ENCODE measurements at places on chromosomes 6 and 20. TPM values are rescaled to one million over a fixed set of nuclear protein-coding genes. Genes with fewer than 3 reads are reported as not detected.
A peak's percentile ranks its signal among the peaks of the same experiment; 100 is the strongest.

DNA sequence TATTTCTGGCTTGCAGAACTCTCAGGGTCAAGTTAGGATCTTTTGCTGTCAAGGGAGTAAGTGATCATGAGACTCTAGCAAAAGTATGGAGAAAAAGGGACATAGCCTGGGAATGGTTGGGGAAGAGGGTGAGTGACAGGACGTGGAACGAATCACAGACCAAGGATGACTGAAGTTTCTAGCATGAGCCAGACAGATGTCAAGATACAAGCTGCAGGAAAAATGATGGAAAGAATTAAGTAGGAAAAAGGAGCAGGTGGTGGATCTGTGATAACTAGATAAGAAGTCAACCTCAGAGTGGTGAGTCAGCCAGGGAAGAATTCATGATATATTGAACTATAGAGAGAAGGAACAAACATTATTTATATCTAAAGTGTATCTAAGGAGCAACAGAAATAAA lies 159.8 kb upstream of the SYNDIG1 start:
- H3K27me3 ChIP-seq = peaks cover 20% of the 10 kb centered on the region
- peaks cover 8% of the 10 kb centered on the region for H3K4me1 ChIP-seq
- no peak overlapping the region for H3K27ac ChIP-seq
- peak; percentile 57 for DNase-seq
- no peak overlapping the region for H3K4me3 ChIP-seq

DNA sequence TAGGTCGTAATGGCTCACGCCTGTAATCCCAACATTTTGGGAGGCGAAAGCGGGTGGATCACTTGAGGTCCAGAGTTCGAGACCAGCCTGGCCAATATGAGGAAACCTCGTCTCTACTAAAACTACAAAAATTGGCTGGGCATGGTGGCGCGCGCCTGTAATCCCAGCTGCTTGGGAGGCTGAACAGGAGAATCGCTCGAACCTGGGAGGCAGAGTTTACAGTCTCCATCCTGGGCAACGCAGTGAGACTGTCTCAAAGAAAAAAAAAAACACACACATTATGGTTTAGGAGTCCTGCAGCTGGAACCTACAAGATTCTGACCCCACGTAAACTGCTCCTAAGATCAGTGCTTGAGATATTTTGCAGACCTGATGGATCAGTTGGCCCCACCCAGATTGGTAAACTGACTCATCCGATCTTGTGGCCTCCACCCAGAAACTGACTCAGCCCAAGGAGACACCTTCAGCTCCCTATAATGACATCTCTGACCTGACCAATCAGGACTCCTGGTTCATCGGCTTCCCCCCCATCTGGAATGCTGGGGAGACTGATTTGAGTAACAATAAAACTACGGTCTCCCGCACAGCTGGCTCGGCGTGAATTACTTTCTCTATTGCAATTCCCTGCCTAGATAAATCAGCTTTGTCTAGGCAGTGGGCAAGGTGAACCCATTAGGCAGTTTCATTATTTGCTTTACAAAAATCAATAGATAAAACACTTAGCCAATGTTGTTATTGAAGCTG lies 96.2 kb upstream of the BTN3A2 start:
- H3K4me3 ChIP-seq = no peak overlapping the region
- H3K27ac ChIP-seq = no peak overlapping the region
- H3K4me1 ChIP-seq = peaks cover 31% of the 10 kb centered on the region
- peaks cover 4% of the 10 kb centered on the region for H3K27me3 ChIP-seq

DNA sequence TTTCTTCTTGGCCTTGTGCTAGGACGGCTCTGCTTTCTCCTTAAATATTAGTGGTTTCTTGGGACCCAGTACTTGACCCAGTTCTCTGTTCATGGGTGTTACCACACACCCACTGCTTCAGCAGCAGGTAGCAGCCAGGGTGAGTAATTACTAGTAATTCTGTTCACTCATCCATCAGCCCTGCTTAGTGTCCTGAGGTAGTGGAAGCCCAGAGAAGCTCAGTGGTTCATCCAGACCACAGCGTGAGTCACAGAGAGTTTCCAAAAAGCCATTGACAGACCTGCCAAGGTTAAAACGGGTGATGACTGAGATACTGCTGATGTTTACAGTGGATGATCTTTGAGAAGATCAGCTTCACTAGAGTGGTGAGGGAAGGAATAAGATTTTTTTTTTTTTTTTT lies 51.7 kb upstream of the HINT3 start:
- peak overlapping the region; percentile 14 for H3K27ac ChIP-seq
- peak; percentile 70 for DNase-seq
- no peak overlapping the region for H3K4me3 ChIP-seq

DNA sequence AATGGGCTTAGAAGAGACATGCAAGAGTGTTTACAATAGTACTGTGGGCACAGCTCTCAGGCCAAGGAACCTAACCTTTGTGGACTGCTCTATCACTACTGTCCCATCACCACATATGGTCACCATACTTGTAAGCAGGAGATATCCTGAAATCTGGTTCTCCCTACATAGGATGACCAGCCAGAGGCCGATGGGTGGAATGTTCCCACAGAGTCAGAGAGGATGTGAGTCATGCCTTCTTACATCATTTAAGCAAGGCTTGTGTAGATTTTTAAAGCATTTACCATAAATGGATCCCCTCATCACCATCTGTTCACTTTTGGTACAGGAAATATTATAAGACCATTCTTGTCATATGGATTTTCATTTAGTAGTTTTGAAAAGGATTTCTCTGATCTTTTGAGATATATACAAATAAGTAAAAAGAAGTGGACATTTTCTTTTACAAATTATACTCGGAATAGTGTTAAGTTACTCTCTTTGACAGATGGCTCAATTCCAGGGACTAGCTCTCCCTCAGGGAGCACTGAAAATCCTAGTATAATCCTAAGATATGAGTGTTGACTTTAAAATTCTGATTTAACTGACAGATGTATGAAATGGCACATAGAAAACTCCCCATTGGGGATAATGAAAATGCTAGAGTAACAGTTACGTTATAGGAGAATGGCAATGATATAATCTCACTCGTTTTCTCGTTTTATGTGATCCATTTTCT lies 6.6 kb downstream of the HTR1B start:
- peak overlapping the region; percentile 59 for H3K4me3 ChIP-seq
- H3K4me1 ChIP-seq = peaks cover 49% of the 10 kb centered on the region
- H3K36me3 ChIP-seq = no peaks in the 10 kb centered on the region
- H3K27ac ChIP-seq = peak overlapping the region; percentile 88
- H3K27me3 ChIP-seq = no peaks in the 10 kb centered on the region

- H3K27ac ChIP-seq = no peak overlapping the region
- no peak overlapping the region for H3K4me3 ChIP-seq
- H3K36me3 ChIP-seq = peaks cover 18% of the 10 kb centered on the region
- DNase-seq = no peak
- no peaks in the 10 kb centered on the region for H3K4me1 ChIP-seq
Measured at GRCh38 chr6:167474725-167475124, 149.8 kb downstream of the TTLL2 start.

- H3K27ac ChIP-seq = peak overlapping the region; percentile 57
- H3K4me3 ChIP-seq = peak overlapping the region; percentile 17
- no peaks in the 10 kb centered on the region for H3K27me3 ChIP-seq
- H3K36me3 ChIP-seq = no peaks in the 10 kb centered on the region
- no peak for DNase-seq
Measured at GRCh38 chr6:27135087-27135657, 112.3 kb upstream of the PRSS16 start.

DNA sequence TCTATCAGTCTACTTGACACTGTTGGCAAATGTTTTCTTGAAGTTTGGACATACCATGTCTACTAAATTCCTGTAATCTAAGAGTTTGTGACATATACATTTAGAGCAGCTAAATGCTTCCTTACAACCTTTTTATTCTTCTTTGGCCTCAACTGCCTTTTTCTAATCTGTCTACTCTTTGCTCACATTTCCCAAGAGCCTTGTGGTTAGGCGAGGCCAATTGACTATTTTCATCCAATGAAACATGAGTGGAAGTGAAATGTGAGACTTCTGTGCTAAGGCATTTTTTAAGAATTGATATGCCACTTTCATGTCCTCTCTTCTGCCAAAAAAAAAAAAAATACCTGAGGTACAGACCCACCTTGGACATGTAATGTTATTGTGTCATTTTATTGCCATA lies 158.2 kb upstream of the MCHR2 start:
- H3K4me1 ChIP-seq = no peaks in the 10 kb centered on the region
- H3K4me3 ChIP-seq = no peak overlapping the region
- no peak for DNase-seq
- H3K27me3 ChIP-seq = no peaks in the 10 kb centered on the region

- peak overlapping the region; percentile 5 for H3K4me3 ChIP-seq
- H3K27me3 ChIP-seq = no peaks in the 10 kb centered on the region
- no peaks in the 10 kb centered on the region for H3K36me3 ChIP-seq
- H3K27ac ChIP-seq = no peak overlapping the region
Measured at GRCh38 chr6:134515986-134516385, 198.1 kb upstream of the SGK1 start.

- H3K36me3 ChIP-seq = peaks cover 27% of the 10 kb centered on the region
- peak; percentile 22 for DNase-seq
- peaks cover 36% of the 10 kb centered on the region for H3K4me1 ChIP-seq
- H3K27me3 ChIP-seq = no peaks in the 10 kb centered on the region
- no peak overlapping the region for H3K4me3 ChIP-seq
Measured at GRCh38 chr6:73131706-73132105, 93.6 kb downstream of the KHDC1L start.

- H3K27ac ChIP-seq = no peak overlapping the region
- no peak overlapping the region for H3K4me3 ChIP-seq
- H3K36me3 ChIP-seq = no peaks in the 10 kb centered on the region
Measured at GRCh38 chr20:15113144-15113773, 775.8 kb upstream of the FLRT3 start.

DNA sequence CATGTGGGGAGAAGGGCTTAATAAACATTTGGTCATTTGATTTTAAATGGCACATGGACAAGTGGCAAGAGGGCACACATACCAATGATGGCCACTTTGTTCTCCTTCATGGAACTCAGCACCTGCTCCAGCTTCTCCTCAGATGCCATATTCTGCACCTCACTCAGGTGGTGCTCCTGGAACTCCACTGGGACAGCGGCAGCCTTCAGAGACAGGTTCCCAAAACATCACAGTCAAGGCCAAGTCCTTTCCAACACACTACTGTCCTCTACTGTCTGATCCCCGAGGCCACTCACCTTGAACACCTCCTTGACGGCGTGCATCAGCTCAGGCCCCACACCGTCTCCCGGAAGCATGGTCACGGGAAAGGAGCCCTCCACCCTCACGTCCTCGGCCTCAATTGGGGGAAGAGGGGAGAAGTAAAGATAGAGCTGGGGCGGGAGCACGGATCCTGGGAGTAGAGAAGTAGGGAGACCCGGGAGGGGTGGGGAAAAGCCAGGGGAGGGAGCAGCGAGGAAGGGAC lies 591 bp downstream of the IDH3B start:
- DNase-seq = no peak
- H3K27ac ChIP-seq = peak overlapping the region; percentile 95
- peaks cover 22% of the 10 kb centered on the region for H3K36me3 ChIP-seq

GRCh38 chr6:21102201-21102600 lies 491.4 kb upstream of the SOX4 start:
- H3K27ac ChIP-seq = no peak overlapping the region
- H3K36me3 ChIP-seq = no peaks in the 10 kb centered on the region
- H3K4me3 ChIP-seq = no peak overlapping the region
- H3K27me3 ChIP-seq = no peaks in the 10 kb centered on the region
- H3K4me1 ChIP-seq = no peaks in the 10 kb centered on the region

- H3K27ac ChIP-seq = no peak overlapping the region
- no peak overlapping the region for H3K4me3 ChIP-seq
- no peaks in the 10 kb centered on the region for H3K36me3 ChIP-seq
Measured at GRCh38 chr6:25695671-25696070, 43.7 kb downstream of the SCGN start.

DNA sequence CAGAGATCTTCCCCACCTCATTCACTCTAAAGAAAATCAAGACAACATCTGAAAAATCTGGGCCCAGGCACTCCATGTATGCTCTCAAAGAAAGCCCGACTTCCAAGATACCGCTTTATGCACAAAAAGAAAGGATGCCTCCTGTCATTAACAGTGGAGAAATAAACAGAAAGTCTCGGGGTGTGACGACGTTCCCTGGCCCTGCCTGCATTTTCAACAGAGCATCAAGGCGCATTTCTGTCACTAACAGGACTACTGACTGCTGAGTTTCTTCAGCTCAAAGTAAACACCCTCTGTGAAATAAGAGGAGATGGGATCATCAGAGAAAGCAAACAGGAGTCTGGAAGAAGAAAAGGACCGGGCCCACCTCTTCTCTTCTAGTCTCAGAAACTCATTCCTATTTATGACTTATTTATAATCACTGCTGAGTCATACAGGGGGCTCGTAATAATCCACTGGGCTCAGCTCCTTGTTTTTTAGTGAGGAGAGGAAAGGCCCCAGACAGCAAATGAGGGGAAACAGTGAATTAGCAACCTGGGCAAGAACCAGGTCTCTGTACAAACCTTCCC lies 99.7 kb downstream of the ZMYND8 start:
- H3K4me3 ChIP-seq = peak overlapping the region; percentile 72
- peak overlapping the region; percentile 89 for H3K27ac ChIP-seq
- DNase-seq = peak; percentile 28
- H3K4me1 ChIP-seq = peaks cover 35% of the 10 kb centered on the region
- peaks cover 20% of the 10 kb centered on the region for H3K36me3 ChIP-seq
- H3K27me3 ChIP-seq = no peaks in the 10 kb centered on the region

The DNAH8 gene
- total RNA-seq = not detected

The RNF39 gene
- not detected for total RNA-seq

The FAM184A gene
- not detected for total RNA-seq

The FAM83C gene
- not detected for total RNA-seq

The SHLD1 gene
- 3.5 TPM for total RNA-seq

The FOXQ1 gene
- 2.8 TPM for total RNA-seq

The FAM83B gene
- total RNA-seq = not detected

The POM121L2 gene
- total RNA-seq = not detected

The CDSN gene
- total RNA-seq = not detected

The SERPINB1 gene
- 23.9 TPM for total RNA-seq

The PLA2G7 gene
- total RNA-seq = not detected
